GM13977 (cell line): ENCODE measurements at places on chromosomes 4 and X.

GRCh38 chr4:102546635-102547034 lies 45.5 kb downstream of the NFKB1 start:
- no peak for DNase-seq

- DNase-seq = no peak
Measured at GRCh38 chrX:44747317-44747716, 96.5 kb upstream of the DUSP21 start.

DNA sequence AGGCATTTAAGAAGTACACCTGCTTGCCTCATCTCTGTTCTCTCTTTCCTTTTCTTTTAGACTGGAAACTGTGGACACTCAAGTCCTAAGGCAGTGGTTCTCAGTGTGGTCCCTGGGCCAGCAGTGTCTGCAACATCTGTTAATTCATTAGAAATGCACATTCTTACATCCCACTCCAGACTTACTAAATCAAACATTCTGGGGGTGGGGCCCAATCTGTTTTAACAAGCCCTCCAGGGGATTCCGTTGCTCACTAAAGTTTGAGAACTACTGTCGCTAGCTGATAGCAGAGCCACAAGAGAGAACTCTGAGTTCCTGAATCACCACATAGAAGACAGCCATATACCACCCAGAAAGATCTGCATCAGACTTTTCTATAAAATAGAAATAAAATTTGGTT lies 430.6 kb downstream of the BCOR start:
- no peak for DNase-seq

- DNase-seq = no peak
Measured at GRCh38 chr4:72484981-72485380, 84.0 kb downstream of the ADAMTS3 start.

DNA sequence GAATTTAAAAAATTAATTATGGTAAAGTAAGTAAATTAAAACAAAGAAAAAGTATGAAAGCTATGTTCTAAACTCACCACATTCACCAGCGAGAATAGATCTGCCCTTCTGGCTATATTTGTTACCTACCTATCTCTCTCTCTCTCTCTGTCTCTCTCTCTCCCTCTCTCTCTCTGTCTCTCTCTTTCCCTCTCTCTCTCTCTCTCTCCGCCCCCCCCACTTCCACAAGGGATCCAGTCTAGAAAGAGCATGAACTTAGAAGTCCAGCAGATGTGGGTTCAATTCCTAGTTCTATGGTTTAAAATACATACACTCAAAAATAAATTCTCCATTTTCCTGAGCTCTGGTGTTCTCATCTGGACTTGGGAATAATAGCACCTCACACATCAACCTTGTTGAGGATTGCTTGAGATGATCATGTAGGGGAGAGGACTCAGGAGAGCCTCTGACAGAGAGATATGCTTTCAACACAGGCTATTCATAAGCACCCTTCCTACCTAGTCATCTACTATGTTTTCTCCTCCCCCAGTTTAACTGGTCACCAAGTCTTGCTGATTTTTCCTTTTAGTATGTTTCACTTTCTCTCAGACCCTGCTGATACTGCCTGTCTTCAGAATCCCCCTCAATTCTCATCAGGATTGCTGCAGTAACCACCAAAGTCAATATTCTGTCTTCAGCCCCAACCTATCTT lies 64.7 kb downstream of the SLC7A11 start:
- DNase-seq = no peak

GRCh38 chr4:113614414-113614813 lies 147.1 kb downstream of the CAMK2D start:
- no peak for DNase-seq

DNA sequence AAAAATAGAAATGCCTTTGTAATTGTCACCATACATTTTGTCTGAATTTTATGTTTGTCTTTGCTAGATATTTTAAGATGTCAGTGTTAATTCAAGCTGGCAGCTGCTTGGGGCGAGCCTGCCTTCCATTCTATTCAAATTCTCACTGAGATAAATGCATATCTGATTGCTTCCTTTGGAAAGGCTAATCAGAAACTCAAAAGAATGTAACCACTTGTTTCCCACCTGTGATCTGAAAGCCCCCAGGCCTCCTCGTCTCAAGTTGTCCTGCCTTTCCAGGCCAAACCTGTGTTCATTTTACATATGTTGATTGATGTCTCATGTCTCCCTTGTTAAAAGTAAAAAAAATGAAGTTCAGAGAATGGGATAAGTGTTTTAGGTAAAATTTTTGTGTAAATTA lies 318.7 kb upstream of the TECRL start:
- DNase-seq = no peak

- no peak for DNase-seq
Measured at GRCh38 chr4:73869130-73870055, at the start of gene CXCL1. TSS of gene CXCL1 (plus strand) at chr4:73869393. CDS start at chr4:73869471, 78 bp downstream.

GRCh38 chr4:169307576-169307975 lies 36.8 kb upstream of the SH3RF1 start:
- no peak for DNase-seq

DNA sequence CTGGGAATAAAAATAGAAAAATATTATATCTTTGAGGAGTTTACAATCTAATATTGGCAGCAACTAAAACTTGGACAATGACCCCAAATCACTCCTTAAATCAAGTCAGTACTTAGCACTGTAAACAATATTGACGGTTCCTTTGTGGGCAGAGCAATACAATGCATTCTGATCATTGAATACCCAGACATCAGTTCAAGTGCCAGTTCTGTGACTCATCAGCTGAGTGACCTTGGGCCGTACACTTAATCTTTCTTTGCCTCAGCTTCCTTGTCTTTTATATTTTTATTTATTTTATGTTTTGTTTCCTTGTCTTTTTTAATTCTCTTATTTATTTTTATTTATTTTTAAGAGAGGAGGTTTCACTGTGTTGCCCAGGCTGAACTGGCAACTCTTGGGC lies 112.2 kb upstream of the ANXA3 start:
- no peak for DNase-seq

DNA sequence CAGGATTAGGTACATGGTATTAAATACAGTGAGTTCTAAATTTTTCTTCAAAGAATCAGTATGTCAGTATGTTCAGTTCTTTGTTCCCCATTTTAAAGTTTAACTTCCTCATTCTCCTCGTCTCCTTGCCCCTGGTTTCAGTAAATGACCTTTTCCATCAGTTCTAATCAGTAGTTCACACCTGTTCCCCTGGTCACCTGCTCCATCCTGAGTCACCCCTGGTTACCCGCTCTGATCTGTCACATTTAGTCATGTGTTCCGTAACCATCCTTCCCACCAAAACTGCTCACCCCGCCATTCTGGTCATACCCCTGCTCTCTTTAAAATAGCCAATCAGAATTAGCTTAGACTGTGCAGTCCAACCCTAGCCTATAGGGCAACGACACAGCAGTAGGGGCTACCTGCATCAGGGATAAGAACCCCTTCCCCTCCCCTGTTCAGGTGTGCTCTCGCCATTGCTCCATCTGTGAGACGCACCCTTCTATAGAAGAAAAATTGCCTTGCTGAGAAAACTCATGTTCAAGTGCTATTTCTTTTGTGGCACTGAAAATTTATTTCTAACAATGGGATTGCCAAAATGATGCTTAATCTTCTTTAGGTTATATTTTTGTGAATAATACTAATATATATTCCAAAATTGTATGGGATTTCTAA lies 181.3 kb downstream of the OR13H1 start:
- no peak for DNase-seq

DNA sequence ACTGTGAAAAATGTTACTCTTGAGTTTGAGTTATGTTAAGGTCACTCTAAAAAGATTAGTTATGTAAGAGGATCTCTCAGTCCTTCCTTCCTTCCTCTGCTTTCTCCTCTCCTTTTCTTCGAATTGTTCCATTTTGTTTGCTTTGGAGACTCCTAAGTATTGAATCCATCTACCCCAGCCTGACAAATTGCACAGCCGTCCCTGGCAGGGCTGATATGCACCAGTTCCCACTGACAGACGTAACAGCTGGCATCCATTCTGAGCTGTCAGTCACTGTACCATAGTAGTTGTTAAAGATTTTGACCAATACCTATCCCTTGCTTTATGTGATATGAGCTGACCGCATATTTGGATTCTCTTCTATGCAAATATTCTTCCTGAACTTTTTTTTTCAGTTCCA lies 210.7 kb upstream of the IGFBP7 start:
- DNase-seq = no peak

GRCh38 chr4:100190643-100191600 lies 654 bp upstream of the DDIT4L start:
- no peak for DNase-seq
